ENCODE measurements at places on chromosomes 1 and 21. TPM values are rescaled to one million over a fixed set of nuclear protein-coding genes. Genes with fewer than 3 reads are reported as not detected.

The PIGP gene
- 15.9 TPM for total RNA-seq

The C1orf56 gene
- total RNA-seq = 0.95 TPM

The TPTE gene
- not detected for total RNA-seq

The PLPP3 gene
- total RNA-seq = not detected

The PGBD5 gene
- 0.03 TPM for total RNA-seq
